ENCODE measurements at places on chromosomes 16 and 17. TPM values are rescaled to one million over a fixed set of nuclear protein-coding genes. Genes with fewer than 3 reads are reported as not detected.

The GNGT2 gene
- 27.9 TPM for total RNA-seq

The KRTAP2-3 gene
- not detected for total RNA-seq

DNA sequence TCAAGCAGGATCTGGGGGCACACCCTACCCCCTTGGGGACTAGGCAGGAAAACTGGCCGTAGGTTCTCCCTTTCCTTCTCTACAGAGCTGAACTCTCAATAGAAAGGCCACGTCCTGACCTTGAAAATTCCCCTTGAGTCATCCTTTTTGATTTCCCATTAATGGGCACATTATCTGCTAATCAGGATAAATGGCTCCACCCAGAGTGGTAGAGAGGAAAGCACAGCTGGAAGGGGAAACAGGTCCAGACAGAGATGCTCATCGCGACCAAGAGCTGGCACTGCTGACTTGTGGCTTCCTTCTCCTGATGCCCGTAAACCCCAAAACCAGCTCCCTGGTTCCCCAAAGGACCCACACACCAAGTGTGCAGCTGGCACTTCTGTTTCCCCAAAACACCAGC is 206.5 kb upstream of the CDH5 start:
- no peak for DNase-seq

DNA sequence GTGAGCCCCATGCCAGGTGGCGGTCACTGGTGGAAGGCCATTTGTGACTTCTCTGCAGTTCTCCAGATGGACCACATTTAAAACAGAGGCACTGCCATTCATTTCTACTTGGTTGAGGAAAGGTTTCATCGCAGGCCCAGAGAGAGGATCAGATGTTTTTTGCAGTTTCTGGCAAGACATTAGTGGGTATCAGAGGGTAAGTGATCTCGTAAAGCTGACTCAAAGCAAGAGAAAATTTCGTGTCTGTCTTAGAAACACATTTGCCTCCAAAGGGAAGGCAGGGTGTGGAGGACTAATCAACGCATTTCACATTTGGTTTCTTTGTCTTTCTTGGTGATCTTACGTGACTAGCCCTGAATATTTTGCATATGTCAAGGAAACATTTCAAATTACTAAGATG is 81.8 kb downstream of the PRKCB start:
- no peak for DNase-seq

- DNase-seq: no peak
Observed at GRCh38 chr16:1870365-1871082, 1.4 kb downstream of the MEIOB start.

DNA sequence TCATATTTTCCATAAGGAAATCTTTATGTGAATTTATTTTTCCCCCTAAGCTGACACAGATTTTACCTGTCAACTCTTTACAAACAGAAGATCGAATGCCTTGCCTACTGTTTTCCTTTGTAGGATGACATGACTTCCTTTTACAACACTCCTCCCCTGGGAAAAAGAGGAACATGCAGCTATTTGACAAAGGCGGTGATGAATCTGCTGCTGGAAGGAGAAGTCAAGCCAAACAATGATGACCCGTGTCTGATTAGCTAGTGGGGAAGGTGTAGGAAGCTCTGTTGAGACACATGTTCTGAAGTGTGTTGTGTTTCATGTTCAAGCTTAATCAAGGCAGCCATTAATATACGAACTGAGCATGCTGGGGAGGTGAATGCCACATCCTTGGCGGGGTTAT is 238.0 kb downstream of the PHKB start:
- DNase-seq: no peak
